Epithelial cell of esophagus (primary cell): ENCODE measurements at places on chromosomes 7 and 10.

GRCh38 chr10:77600640-77601039 lies 37.0 kb downstream of the KCNMA1 start:
- DNase-seq, result no peak

GRCh38 chr10:103544657-103545310 lies 51.3 kb downstream of the NEURL1 start:
- no peak for DNase-seq

DNA sequence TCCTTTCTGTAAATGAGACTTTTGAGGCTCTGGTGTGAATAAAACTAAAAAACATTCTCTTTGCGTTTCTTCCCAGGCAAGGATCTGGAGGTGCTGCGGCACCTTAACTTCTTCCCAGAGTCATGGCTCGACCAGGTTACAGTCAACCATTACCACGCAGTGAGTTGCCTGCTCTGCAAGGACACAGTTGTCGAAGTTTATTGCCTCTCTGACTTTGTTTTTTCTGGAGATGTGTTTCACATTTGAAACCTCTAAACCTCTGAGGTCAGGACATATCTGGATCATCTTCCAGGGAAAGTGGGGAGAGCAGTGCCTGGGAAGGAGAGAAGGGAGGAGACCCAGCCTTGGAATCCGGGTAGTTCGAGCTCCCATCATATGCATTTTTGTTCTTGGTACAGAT lies 43.4 kb upstream of the PLEKHA1 start:
- DNase-seq, result no peak

GRCh38 chr7:26279405-26279804 lies 12.3 kb upstream of the SNX10 start:
- DNase-seq, result no peak
